Hindlimb muscle (tissue), 1 donor: ENCODE measurements at places on chromosomes 4 and X. TPM values are rescaled to one million over a fixed set of nuclear protein-coding genes. Genes with fewer than 3 reads are reported as not detected.
A peak's percentile ranks its signal among the peaks of the same experiment; 100 is the strongest.

Gene ASIC5
- polyA plus RNA-seq = not detected

Gene DACH2
- 1.6 TPM for polyA plus RNA-seq

DNA sequence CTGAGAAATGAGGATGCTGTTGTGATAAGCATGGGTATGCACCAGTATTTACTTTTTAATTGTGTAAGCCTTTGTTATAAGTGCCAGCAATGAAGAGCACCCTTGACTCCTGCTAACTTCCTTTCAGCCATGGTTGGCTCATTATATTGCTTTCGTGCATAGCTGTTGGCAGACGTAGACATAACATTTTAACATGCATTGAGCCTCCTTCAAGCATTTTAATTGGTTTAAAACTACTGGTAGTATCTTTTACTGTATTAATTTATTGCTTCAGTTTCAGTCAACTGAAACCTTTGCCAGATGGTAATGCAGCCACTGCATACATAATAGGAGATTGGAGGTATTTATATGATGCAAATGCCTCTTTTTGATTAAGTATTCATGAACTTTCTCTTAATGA lies 1285.4 kb downstream of the PCDH18 start:
- DNase-seq = no peak

DNA sequence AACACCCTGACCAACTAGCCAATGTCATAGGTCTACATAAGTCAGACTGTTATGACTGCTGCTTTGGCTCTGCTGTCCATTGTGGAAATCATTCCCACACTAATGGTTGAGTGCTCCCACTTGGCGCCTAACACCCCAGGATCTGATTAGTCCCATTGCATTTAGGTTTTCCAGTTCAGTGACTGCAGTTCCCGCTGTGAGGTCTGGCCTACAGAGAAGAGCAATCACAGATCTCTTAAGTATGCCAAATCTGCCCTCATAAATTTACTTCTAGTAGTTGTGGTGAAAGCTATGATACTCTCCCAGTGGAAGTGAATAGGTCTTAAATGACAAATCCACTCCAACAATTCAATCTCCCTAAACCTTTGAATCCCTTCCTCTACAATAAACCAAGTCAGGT lies 77.3 kb upstream of the IL2 start:
- DNase-seq = no peak

GRCh38 chr4:8297691-8298485 lies 28.3 kb downstream of the HTRA3 start:
- DNase-seq = no peak

DNA sequence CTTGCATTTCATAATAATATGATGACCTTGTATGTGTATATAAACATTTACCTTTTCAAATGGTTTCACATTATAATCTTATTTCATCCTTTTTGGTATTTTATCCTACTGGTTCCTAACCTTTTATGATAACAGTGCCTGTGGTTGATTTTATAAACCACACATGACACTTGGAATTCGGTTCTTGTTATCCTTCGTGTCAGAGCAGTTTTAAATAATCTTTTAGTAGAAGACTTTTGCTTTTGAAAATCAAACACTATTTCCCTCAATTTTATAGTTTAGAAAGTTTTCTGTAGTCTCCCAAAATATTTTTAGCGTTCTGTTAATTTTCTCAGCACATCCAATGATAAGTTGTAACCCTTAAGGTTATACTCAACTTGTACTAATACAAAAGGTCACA lies 676.8 kb downstream of the RAPGEF2 start:
- DNase-seq = no peak

DNA sequence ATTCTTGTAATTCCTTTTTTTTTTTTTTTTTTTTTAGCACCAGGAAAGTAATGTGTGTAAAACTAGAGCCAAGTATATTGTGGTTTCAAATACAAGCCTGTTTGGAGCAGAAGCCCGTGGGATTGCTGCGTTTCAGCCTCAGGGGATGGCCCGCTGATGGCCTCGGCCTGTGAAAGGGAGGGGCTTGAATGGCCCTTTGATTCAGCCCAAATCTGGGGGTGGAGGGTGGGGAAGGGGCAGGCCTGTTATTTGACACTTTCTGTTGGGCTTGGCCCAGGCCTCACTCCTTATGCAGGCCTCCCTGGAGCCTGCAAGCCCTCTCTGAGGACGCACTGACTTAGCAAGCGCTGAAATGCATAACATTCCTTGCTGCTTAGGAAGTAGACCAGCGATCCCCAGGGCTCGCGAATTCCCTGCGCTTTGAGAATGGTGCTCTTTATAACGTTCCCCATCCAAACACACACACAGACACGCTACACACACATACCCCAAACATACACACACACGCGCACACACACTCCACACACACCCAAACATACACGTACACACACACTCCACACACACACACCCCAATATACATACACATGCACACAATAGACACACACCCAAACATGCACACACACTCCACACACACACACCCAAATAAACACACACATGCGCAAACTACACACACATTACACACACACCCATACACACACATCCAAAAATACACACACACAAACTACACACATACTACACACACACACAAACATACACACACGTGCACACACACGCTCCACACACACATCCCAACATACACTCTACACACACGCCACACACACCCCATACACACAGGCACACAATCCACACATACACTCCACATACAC lies 29.6 kb downstream of the TLR10 start:
- DNase-seq = peak; percentile 85

Gene SHROOM3
- polyA plus RNA-seq = 34.3 TPM

Gene CDX4
- polyA plus RNA-seq = not detected

GRCh38 chr4:38939165-38939564 lies 71.6 kb downstream of the FAM114A1 start:
- DNase-seq = no peak

- no peak for DNase-seq
Observed at GRCh38 chr4:91914176-91914804, 389.5 kb upstream of the GRID2 start.

Gene EPHA5
- 0.17 TPM for polyA plus RNA-seq

DNA sequence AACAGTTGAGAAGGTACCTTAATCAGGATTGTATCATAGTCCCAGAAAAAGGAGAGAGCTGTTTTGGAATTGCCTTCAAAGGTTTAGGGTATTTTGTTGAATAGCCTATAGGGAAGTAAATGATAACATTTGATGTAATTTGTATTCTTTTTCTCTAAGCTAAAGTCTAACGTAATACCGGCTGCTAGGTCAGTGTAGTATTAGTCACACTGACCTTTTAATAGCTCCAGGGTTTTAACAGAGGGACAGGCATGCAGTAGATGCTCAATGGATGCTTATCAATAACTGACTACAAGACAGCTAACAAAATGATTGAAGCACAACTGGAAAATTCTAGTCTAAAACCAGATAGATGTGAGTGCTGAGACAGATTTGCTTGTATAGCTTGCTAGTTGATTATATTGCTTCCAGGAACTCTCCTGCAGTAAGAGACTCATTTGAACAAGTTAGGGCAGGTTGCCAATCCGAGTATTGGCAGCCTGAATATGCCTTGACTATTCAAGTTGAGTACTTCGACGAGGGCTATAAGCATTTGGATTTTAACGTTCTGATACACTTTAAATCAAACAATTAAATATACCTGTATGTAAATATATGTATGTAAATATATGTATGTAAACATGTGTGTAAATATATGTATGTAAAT lies 16.5 kb upstream of the PNPLA4 start:
- DNase-seq = no peak

Gene SATL1
- polyA plus RNA-seq = 0.43 TPM

- no peak for DNase-seq
Observed at GRCh38 chr4:153014460-153014859, 78.3 kb downstream of the FHDC1 start.

DNA sequence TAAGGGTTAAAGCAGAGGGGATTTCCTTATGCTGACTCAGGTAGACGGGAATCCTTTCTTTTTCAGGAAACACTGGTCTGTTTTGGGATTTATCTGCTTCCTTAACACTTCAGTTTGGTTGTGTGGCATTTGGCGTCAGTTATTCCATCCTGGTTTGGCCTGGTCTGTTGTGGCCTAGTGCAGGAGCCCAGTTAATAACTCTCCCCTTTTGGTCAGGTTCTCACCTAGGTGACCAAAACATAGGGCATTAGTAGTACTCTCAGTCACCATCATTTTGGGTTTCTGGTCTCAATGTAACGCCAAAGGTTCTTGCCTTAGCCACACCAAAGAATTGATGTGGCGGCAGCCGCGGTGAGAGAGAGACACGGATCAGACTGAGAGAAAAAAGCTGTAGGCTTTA lies 39.7 kb upstream of the IL9R start:
- no peak for DNase-seq

Gene AREG
- 0.21 TPM for polyA plus RNA-seq

Gene AVPR2
- 1.4 TPM for polyA plus RNA-seq

GRCh38 chr4:43357252-43357974 lies 464.9 kb downstream of the GRXCR1 start:
- DNase-seq = no peak

- no peak for DNase-seq
Observed at GRCh38 chr4:98000940-98001339, 142.3 kb downstream of the STPG2 start.

DNA sequence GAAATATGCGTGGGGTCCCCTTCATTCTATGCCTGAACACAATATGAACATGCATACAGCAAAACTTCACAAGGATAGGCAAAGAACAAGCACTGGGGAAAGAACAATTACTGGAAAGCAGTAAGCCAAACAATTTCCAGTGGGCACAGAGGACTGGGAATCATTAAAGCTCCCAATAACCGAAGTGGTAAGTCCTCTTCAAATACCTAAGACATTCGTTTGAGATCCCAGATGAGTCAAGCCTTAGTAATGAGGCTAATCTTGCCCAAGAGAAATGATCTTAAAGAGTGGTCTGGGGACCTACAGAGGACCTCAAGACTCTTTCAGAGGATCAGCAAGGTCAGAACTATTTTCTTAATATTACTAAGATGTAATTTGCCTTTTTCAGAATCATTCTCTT lies 28.6 kb downstream of the ANAPC10 start:
- DNase-seq = no peak
